ENCODE measurements at places on chromosomes 2 and 18.
A peak's percentile ranks its signal among the peaks of the same experiment; 100 is the strongest.

DNA sequence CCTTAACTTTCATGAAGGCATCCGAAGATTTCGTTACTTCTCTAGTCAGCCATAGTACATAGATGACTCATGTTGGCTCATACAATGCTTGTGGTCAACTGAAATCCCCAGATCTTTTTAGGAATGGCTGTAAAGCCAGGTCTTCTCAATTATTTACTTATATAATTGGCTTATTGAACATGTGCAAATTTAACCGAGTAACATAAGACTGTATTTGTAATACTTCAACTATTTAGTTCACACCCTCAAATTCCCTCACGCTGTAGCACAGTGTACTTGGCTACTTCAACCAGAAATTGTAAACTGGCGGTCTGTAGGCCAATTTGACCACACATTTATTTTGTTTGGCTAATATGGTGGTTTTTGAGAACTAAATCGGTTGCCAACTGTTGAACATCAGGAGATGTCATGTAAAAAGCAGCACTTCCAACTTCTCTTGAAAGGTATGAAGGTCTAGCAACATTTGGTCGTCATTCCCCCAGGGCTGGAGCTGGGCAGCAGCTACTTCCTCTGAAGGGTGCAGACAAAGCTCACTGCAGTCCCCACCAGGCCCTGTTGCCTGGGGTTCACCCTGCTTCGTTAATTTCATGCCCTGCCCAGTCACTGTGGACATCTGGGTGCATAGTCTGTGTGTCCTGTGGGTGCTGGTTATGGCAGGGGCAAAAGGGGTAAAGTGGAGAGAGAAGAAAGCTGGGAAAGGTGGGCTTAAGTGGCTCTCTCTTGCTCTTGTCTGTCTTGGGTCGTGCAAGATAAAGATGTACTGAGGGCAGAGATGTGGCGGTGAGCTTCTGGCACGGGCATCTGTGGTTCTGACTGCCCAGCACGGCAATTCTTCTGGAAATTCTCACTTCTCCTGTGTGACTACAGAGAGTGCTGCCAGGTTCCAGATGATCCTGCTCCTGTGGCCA, 3.2 kb upstream of the SH3RF3 start:
- DNase-seq = no peak

GRCh38 chr2:23445450-23445868, 60.5 kb downstream of the KLHL29 start:
- no peak for DNase-seq

DNA sequence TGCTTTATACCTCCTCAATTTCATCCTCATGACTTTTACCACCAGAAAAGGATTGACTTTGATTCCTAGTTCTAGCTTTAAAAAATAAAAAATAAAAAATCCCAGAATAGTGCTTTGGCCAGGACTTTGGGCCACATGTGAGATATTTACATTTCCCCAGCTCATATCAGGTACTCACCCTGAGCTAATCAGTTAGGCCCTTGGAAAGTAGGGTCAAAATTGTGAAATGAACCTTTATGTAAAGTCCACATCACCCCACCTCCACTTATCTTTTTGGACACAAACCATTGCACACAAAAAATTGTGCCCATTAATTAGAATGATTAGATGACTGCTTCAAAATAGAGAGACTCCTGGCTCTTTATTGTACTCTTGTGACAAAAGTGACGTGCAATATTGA, 17.2 kb downstream of the ME2 start:
- DNase-seq = no peak

GRCh38 chr2:95052804-95053479, 27.4 kb downstream of the MAL start:
- no peak for DNase-seq

GRCh38 chr2:138010890-138011289, 46.6 kb downstream of the HNMT start:
- DNase-seq = peak; percentile 52

- no peak for DNase-seq
Observed at GRCh38 chr2:38497670-38498037, 105.1 kb downstream of the HNRNPLL start.

DNA sequence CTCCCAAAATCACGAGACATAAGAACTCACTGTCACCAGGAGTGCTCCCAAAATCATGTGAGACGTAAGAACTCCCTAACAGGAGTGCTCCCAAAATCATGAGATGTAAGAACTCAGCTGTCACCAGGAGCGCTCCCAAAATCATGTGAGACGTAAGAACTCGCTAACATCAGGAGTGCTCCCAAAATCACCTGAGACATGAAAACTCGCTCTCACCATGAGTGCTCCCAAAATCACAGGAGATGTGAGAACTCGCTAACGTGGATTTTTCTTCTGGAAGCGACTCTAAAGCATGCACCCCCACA, 53.1 kb downstream of the CTDP1 start:
- no peak for DNase-seq

DNA sequence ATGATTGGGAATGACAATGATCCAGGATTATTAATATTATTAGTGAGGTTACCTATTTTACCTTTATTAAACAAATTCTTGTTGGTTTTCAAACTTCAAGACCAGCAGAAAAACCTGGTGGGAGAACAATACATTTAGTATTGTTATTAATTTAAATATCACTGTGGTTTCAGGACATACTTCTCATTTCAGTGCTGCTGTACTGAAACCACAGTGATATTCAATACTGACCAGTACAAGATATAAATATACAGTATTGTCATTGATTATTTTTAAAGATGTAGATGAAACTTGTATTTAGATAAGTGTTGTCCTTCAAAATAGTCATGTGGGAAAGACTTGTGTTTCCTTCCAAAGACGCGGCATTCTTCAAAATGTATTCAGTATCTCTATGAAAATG, 1047.3 kb upstream of the CELF4 start:
- no peak for DNase-seq

DNA sequence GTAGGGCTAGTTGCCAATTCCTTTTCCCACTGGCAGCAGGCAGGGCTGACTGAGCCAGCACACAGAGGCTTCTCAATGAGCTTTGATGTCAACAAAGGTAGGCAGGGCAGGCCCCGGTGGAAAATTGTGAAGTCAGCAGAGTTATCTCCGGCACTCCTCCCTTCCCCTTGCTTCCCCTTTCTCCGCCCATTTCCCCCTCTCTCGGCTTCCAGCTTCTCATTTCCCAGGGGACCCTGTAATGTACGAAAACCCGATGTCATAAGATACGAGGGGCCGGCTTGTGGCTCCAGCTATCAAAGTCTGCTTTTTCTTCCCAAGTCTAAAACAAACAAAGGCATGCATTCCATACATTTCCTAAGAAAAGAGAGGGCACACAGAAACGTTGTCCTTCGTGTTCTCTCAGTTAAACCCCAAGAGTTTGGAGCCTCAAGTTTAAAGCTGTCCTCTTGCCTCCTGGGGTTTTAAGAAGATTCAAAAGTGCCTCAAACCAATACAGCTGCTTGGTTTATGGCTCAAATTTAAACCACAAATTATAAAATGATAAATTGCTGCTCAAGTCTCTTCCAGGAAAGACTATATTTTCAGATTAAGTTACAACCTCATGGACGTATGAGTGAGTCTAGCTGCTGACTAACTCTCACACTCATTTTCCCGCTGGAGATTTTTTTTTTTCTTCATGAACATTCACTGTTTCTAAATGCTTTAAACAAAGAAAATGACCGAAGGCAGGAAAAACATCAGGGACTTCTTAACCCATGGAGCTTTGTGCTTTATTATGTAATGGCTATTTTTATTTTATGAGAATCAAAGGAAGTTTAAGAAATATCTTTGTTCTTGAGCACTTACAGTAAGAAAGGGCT, 27.2 kb upstream of the EML4 start:
- DNase-seq = peak; percentile 87

GRCh38 chr2:179273461-179273962, 8.9 kb upstream of the SESTD1 start:
- no peak for DNase-seq

DNA sequence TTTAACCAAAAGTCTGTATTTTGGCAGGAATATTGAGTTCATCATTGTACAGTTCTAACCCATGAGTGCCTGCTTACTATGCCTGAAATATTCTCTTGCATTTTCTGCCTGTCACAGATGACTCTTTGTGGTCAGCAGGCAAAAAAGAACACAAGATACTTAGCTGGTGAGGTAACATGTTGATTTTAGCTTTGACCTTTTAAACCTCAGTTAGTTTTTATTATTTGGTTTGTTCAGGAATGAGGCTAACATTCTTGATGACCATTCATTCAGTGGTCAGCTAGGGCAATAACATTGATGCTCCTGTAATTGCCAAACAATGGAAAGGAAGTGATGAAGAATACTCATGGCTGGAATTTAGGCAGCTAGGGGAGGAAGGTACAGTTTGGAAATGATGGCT, 491.2 kb downstream of the PIK3C3 start:
- DNase-seq = no peak

GRCh38 chr18:74914052-74914591, 294.8 kb downstream of the PTGR3 start:
- no peak for DNase-seq

GRCh38 chr2:85801871-85802270, 48.1 kb downstream of the ATOH8 start:
- no peak for DNase-seq

GRCh38 chr18:59139291-59139614, 431 bp upstream of the SEC11C start:
- peak; percentile 97 for DNase-seq

GRCh38 chr2:129396980-129397599, 582.4 kb upstream of the RAB6C start:
- peak; percentile 39 for DNase-seq

DNA sequence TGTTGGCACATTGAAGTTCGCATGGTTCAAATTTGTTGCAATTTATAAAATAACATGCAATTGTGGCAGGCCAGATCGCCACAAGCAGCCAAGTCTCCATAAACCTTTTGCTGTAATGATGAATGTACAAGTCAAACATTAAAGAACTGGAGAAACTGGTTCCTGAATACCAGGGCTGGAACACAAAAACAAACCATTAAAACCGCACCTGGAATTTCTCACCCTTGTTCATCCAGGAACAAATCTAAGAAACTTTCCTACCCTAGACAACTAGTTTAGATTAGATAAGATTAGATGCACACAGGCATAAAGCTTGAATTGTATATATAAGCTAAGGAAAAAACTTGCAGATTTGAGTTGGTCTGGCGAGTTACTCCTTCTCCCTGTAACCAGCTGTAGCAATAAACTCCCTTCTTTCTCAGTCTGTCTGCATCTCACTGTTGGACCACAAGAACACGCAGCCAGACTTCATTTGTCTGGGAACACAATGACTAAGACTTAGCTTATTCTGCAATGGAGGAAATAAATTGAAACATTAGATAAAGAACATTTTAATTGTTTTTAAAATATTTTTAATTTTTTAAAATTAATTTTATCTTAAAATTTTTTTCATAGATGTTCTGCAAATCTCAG, 1835.5 kb upstream of the LRRTM1 start:
- DNase-seq = no peak

All from DMS79 treated with DMSO at 0.1 percent for 48 hours (cell line).